Activated CD4-positive, alpha-beta T cell treated with anti-CD3 and anti-CD28 coated beads for 4 hours (primary cell): ENCODE measurements at places on chromosomes 6 and 20.

DNA sequence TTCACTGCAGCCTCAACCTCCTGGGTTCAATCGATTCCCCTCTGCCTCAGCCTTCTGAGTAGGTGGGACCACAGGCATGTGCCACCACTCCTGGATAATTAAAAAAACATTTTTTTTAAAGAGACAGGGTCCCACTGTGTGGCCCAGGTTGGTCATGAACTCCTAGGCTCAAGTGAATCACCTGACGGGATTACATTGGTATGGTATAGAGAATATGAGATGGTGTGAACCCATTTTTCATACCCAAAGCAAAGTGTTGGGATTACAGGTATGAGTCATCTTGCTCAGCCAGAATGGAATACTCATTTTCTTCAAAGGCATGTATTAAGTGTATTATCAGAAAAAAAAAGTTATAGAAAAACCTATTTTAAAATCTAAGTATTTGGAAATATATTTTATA lies 114.2 kb downstream of the AHI1 start:
- DNase-seq, result no peak

- DNase-seq, result no peak
Observed at GRCh38 chr20:37969949-37970855, 63.1 kb downstream of the TTI1 start.

DNA sequence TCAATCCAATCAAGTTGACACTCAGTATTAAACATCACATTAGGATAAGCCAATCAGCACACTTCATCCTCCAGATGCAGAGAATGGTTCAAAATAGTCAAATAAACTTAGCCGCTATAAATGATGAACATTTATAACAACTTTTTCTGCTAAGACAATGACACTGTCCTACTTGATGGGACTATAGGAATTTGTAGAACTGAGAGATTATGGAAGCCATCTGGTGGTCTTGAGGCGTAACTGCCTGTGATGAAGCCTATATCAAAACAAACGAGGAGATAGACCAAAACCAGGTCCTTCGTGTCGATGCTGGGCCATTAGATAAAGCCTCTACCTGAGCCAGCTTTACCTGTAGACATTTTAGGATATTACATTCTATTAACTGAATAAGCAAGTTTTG lies 631.1 kb downstream of the COL12A1 start:
- DNase-seq, result no peak

GRCh38 chr6:127946388-127946787 lies 45.5 kb upstream of the THEMIS start:
- no peak for DNase-seq

DNA sequence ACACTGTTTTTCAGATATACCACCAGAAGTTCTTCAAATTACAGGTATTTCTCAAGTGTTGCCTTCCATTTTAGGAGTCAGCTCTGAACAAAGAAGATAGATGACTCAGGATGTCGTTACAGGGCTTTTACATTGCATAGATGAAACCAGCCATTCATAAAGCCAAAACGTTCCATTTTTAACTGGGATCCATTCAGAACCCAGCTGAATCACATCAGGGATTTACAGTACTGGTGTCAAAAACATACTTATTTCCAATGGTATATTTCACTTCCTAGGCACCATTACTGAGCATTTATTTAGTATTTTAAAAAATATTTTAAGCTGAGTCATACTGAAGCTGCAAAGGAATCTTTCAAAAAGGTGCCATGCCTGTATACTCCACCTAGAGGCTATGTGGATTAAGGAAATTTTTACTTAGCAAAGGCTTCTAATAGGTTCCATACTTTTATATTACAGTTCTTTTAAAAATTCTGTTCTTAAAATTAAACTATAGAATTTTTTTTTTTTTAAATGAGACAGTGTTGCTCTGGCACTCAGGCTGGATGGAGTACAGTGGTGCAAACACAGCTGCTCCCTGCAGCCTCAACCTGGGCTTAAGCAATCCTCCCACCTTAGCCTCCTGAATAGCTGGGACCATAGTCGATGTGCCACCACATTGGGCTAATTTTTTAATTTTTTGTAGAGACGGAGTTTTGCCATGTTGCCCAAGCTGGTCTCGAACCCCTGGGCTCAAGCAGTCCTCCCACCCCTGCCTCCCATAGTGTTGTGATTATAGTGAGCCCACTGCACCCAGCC lies 2.6 kb downstream of the ASF1A start:
- no peak for DNase-seq

DNA sequence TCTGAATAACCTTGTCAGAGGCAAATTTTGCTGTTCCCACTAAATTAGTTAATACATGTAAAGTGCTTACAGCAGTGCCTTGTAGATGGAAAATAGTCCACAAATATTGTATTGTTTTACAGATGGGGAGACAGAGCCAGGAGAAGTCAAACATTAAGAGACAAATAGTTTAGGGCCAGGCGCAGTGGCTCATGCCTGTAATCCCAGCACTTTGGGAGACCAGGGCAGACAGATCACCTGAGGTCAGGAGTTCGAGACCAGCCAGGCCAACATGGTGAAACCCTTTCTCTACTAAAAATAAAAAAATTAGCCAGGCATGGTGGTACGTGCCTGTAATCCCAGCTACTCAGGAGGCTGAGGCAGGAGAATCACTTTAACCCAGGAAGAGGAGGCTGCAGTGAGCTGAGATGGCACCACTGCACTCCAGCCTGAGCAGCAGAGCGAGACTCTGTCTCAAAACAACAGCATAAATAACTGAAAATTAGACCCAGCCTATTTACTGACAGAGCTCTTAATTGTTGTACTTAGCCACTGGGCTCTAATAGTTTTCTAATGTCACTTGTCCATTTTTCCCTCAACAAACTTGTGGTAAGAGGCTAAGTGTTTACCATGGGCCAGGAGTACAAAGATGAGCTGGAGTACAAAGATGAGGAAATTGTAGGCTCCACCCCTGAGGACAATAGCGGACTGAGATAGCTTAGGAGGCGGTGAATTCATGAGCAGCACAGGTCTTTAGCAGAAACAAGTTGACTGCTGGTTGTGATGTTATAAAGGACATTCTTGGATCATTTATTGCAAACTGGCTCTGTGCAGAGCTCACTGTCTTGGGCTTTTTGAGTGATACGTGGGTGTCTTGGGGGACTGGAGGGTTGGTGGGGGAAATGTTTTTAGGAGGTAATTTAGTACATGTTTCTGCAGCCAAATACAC lies 6.4 kb downstream of the ZSWIM3 start:
- DNase-seq, result no peak
